ENCODE measurements at places on chromosomes 2 and 18.

DNA sequence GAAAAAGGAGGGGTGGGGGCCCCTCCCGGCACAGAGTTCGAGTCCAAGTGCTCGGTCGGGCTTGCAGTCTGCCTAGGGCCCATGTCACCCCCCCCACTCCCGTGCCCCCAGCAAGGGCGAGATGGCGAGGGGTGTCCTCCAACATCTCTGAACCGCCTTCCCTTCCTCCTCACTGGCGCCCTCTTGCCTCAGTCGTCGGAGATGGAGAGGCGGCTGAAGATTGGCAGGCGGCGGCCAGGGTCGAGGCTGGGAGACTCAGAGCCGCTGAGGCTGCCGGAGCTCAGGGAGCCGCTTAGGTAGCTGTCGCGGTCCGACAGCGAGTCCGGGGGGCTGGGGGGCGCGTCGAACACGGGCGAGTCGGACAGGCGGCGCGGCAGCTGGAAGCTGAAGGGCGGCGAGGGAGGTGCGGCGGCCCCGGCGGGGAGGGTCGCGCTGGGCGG, 2.3 kb downstream of the ZFP36L2 start:
- peak; percentile 78 for DNase-seq

- peak; percentile 78 for DNase-seq
These were observed 9.6 kb downstream of the SERPINB8 start for GRCh38 chr18:63979409-63979920.

DNA sequence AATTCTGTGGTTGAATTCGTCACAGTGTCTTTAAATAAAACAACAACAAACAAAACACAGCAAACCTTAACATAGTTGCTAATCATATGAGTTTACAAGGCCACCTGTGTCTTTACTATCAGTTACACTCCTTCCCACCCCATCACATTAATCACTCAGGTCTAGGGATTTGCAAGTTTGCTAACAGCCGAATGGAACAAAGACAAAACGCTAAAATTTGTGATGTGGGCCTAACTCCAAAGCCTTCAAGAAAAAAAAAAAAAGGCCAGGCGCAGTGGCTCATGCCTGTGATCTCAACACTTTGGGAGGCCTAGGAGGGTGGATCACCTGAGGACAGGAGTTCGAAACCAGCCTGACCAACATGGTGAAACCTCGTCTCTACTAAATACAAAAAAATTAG, 566 bp upstream of the POLI start:
- no peak for DNase-seq

GRCh38 chr2:170354388-170354787, 176.4 kb downstream of the MYO3B start:
- DNase-seq, result no peak

DNA sequence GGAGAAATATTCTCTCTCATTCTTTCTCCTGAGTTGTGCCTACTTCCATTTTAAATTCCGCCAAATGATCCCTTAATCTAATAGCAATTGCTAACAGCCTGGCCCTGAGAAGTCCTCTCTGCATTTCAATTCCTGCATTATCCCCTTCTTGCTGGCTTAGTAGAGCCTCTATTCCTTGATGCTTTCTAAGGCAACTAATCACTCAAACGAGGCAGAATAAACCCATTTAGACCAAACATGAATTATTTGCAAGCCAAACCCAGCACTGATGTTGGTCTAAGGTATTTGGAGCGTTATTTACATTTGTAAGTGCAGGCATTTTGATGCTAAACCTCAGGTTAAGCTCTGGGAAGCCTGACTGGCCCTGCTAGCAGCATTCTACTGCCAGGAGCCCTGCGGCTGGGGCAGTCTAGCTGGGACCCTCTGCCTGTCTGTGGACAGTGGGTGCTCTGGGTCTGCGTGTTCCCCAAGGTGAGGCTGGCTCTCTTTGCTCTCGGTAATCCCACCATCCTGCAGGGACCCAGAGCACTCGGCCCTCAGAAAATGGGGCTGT, 173.1 kb upstream of the HS6ST1 start:
- no peak for DNase-seq

GRCh38 chr2:165877565-165878550, 75.7 kb downstream of the TTC21B start:
- peak; percentile 71 for DNase-seq

DNA sequence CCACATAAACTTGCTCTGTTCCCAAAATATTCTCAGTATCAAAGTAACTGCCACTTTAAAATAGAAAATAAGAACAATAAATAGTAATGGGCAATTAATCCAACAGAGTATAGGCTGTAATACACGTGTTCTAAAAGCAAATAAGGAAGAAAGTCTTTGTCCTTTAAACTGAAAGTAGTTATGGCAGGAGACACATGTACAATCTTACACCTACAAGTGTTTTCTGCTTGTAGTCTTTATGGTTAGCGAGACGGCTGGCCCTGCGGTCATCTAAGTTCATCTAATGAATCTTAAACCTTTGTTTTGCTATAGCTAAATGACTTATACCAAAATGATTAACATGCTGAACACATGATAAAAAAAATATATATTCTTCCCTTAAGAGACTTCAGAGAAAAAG, 32.4 kb downstream of the CYB5A start:
- DNase-seq, result no peak

DNA sequence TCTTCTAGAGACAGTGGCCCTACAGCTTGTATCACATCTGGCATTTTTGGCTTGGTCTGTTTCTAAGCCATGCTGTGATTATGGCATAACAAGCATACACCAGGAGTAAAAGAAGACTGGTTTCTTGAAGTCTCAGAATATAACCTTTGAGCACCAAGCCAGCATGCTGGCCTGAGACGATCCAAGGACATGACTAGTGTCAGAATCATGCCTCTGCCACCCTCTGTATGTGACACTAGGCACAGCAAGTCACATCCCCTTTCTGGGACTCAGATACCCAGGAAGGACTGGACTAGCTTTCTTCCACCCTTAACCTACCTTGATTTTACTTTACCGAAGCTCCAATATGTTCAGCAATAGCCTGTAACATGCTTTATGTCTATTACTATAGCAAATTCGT, 345.5 kb downstream of the SETBP1 start:
- DNase-seq, result no peak

DNA sequence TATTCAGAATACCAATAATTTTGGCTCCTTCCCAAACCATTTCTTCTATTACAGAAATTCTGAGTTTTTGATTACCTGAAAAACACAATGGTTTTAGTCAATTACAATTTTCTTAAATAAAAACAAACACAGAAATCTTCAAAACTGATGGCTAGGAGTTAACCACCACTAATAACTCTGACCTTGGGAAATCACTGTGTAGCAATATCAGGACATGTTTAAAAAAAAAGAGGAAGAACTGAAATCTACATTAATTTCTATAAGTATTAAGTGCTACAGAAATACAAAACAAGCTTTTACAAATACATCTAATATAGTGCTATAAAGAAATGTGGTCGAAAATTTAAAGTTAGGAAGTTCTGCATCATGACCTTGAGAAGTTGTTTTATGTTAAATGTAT, 14.9 kb downstream of the L3MBTL4 start:
- DNase-seq, result no peak

- no peak for DNase-seq
These were observed 940.2 kb upstream of the FANCL start for GRCh38 chr2:59181347-59181746.

GRCh38 chr2:72996117-72996502, 75.4 kb downstream of the SFXN5 start:
- DNase-seq, result no peak

DNA sequence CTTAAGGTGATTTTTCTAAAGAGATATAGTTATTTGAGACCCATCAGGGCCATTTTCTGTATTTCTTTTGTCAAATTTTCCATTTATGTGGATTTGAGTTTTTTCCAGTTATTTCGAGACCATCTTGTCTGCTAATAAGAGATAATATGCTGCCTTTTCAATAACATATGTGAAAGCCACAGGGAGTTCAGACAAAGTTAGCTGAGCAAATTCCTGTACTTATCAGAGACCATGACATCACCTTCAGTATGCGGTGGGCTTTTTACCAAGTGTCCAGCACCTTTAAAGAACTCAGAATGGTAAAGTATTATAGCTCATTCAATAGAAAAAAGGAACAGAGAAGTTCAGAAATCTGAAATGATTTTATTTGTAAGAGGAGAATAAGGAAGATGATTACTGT, 11.7 kb downstream of the MAPK4 start:
- no peak for DNase-seq

- DNase-seq, result no peak
These were observed 270.3 kb downstream of the ATAD2B start for GRCh38 chr2:23656597-23656973.

DNA sequence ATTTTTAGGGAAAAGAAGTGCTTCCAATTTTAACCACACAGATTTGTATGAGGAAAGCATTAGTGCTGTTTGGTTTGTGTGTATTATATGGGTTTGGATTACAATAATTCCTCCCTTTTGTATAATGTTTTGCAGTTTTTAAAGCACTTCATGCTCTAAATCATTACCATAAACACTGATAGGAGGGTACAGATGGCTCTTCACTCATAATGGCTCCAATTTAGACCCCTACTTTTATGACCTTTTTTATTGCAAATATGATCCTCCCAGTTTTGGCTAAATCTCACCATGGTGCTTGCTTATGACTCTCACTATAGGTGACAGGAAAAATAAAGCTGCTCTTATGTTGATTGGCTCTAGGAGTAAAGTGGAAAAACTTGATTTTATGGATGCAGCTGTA, 23.8 kb upstream of the TMEM17 start:
- no peak for DNase-seq

DNA sequence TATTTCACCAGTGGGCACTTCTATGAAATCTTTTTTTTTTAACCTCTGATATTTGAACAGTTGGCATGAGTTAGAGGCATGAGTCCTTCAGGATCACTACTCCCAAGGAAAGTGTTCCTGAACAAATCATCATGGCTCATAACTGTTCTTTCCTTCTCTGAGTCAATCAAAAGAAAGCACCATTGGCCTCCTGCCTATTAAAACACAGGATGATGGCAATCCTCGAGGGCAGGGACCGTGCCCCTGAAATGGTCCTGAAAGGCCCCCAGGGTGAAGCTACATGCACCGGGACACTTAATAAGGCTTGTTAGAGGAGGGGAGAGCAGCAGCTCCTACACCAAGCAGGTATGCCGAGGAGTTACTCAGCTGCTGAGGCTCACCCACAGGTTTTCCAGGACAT, 43.5 kb downstream of the SLC14A2 start:
- peak; percentile 8 for DNase-seq

DNA sequence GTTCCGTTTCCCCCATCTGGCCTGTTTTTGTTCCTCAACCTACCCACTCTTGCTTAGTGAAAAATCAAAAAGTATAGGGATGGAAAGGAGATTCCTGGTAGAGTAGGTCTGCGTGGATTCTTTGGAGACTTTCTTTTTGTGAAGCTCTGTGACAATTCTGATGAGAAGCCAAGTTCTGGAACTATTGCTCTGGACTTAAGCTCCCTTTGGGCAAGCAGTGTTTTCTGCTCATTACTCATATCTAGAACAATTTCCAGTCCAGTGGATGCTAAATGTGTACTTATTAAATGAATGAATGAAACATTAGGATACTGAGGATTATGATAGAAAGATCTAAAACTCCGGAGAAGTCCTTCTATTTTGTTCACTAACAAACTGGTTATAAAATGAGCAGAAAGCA, 76.5 kb downstream of the SOCS6 start:
- DNase-seq, result no peak

GRCh38 chr2:202679980-202680379, 45.2 kb downstream of the FAM117B start:
- no peak for DNase-seq

GRCh38 chr2:226020176-226020575, 620.7 kb downstream of the NYAP2 start:
- no peak for DNase-seq

DNA sequence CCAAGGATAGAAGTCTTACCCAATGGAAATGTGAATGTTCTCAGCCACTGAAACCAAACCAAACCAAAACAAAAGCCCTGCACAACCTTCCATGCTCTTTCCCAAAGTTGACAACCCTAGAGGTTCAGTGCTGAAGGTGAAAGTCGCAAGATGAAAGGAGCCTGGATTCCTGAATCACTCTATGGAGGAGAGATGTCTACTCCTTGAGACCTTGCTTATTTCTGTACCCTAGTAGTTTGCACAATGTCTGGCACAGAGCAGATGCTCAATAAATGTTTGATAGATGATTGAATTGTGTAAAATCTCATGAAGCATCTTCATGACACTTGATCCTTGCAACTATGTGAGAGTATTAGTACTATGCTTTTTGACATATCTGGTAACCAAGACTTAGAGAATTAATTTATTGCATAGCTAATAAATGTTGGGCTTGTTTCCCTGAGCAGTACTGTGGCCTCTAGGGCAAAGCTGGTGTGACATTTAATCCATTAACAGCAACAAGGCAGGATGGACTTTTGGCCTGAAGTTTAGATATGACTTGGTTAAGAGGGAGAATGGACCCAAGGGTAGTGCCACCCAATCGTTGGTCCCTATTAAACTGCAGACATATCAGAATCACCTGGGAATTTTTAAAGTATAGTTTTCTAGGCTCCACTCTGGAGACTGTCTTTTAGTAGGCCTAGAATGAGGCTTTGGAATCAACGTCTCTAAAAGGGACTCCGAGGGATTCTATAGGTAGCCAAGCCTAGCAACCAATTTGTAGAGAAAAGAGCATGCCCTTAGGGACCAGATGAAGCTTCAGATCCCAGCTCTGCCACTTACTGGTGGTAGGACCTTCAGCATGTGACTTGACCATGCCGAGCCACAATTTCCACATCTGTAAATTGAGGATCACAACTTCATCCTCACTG, 145.9 kb downstream of the DDX1 start:
- DNase-seq, result no peak

DNA sequence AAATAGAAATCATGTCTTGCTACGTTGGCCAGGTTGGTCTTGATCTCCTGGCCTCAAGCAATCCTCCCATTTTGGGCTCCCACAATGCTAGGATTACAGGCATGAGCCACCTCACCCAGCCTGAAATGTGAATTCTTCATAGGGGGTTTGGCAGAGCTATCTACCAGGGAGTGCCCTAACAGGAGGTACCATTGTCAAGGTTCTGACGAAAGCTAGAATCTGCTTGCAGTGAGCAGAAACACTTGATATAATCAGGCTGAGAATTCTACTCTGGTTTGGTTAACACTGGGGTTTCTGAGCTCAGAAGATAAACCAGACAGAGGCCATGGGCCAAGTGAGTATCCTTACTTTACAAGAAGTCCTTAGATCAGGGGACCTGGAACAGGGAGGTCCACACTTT, 7.2 kb upstream of the LAMA3 start:
- no peak for DNase-seq

GRCh38 chr2:12116228-12116750, 369.9 kb downstream of the LPIN1 start:
- no peak for DNase-seq

- no peak for DNase-seq
These were observed 31.0 kb upstream of the CATIP start for GRCh38 chr2:218325566-218326160.

GRCh38 chr18:76486574-76486973, 8.5 kb downstream of the ZNF516 start:
- no peak for DNase-seq

- no peak for DNase-seq
These were observed 48.0 kb downstream of the STRN start for GRCh38 chr2:36918307-36918706.

- peak; percentile 64 for DNase-seq
These were observed 113.6 kb upstream of the COL5A2 start for GRCh38 chr2:189293164-189293563.
